ENCODE measurements at places on chromosomes 5 and 9. TPM values are rescaled to one million over a fixed set of nuclear protein-coding genes. Genes with fewer than 3 reads are reported as not detected.

DNA sequence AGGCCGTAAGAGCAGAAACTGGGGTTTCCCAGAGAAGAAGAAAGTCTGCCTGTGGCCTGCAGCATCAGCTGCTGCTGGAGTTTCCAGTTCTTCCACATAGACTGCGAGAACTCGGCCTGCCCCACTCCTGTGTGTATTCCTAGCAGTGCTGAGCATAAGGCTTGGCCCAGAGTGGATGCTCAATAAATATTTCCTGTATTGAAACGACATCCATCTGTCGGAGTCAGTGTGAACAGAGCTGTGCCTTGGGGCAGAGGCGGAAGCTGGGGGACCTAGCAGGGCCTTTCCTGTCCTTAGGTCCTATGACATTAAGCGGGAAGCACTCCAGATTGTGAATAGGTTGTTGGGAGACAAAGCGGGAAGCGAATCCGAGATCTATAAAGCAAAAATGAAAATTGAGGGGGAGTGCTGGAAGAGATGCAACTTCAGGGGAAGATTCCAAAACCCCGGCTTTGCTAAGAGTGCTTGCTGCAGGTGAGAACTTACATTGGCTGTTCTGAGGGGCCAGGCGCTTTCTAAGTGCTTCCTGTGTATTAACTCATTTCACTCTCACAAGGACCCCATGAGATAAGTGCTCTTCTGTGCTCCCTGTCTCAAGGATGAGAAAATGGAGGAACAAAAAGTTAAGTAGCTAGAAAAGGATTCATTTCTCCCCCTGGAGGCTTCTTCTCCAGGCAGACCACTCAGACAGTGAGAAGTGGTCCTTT lies 76.1 kb upstream of the CXCL14 start:
- no peak overlapping the region for H3K27ac ChIP-seq
- H3K4me3 ChIP-seq: no peak overlapping the region
- no peaks in the 10 kb centered on the region for H3K4me1 ChIP-seq
- DNase-seq: no peak
- H3K36me3 ChIP-seq: no peaks in the 10 kb centered on the region
- no peaks in the 10 kb centered on the region for H3K27me3 ChIP-seq

GRCh38 chr5:320524-321229 lies 837 bp upstream of the AHRR start:
- H3K36me3 ChIP-seq: no peaks in the 10 kb centered on the region
- H3K4me3 ChIP-seq: peak overlapping the region; percentile 49
- no peak for DNase-seq
- peaks cover 40% of the 10 kb centered on the region for H3K27me3 ChIP-seq

DNA sequence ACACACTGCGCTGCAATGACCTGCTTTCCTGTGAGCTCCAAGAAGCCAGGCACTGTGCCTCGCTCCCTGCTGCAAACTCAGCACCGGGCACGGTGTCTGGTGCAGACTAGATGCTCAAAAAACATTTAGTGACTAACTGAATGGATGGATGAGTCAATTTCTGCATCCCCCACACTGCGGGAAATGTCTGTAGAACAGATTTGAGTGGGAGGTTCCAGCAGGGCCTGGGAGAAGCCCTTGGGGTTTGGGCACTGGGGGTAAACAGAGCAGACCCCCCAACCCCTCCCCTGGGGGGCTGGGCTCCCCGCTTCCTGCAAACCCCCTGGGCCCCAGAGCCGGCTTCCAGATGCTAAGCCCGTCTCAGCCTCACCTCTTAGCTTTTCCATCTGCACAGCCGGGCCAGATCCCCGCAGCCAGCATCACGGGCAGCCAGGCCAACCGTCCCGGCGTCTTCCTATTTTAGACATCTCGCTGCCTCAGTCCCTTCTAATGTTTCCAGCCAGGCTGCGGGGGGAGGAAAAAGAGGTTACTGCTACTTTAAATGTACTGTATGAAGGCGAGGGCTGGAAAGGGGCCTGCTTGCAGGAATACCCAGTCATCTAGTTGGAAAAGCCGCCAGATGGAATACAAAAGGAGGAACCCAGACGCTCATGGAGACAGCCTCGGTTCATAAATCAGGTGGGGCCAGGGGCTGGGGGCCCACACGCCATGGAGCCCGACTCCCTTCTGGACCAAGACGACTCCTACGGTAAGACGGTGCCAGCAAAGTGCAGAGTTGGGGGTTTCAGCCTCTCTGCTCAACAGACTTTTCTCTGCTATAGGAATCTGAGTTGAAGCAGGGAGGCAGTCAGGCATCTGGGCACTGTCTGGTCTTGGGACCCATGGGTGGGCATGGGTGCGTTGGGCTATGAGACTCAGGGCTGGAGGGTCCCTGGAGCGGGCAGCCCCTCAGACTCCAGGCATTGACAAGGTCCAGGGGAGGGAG lies 67.1 kb upstream of the GGTA1 start:
- peak overlapping the region; percentile 60 for H3K27ac ChIP-seq
- H3K36me3 ChIP-seq: no peaks in the 10 kb centered on the region

- H3K4me3 ChIP-seq: no peak overlapping the region
- no peaks in the 10 kb centered on the region for H3K4me1 ChIP-seq
- no peaks in the 10 kb centered on the region for H3K27me3 ChIP-seq
- DNase-seq: no peak
These were observed 34.0 kb upstream of the ADAMTS19 start for GRCh38 chr5:129426071-129426470.

- H3K27ac ChIP-seq: no peak overlapping the region
- no peaks in the 10 kb centered on the region for H3K36me3 ChIP-seq
- no peak for DNase-seq
- no peak overlapping the region for H3K4me3 ChIP-seq
- H3K27me3 ChIP-seq: no peaks in the 10 kb centered on the region
These were observed 53.1 kb downstream of the SYK start for GRCh38 chr9:90854637-90855175.

DNA sequence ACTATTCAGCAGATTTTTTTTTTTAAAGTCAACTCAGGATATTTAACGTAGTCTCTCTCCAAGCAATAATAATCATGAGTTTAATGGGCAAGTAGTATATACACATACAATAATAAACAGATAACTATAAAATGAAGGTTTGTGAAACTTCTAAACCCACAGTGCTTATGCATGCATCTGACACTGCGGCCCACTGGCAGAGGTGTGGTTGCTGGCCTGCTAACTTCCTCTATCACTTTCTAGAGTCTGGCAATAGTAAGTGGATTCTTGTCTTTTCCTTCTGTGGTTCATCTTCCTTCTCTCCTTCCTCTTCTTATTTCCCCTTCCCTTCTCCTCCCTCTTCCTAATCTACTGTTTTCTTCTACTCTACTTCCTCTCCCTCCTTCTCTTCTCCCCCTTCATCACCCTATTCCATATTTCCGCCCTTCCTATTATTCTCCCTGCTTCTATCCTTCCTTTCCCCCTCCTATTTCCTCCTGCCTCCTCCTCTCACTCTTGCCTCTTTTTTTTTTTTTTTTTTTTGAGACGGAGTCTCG lies 18.6 kb upstream of the AGXT2 start:
- H3K27ac ChIP-seq: no peak overlapping the region
- DNase-seq: no peak
- peaks cover 9% of the 10 kb centered on the region for H3K27me3 ChIP-seq
- H3K4me1 ChIP-seq: no peaks in the 10 kb centered on the region

DNA sequence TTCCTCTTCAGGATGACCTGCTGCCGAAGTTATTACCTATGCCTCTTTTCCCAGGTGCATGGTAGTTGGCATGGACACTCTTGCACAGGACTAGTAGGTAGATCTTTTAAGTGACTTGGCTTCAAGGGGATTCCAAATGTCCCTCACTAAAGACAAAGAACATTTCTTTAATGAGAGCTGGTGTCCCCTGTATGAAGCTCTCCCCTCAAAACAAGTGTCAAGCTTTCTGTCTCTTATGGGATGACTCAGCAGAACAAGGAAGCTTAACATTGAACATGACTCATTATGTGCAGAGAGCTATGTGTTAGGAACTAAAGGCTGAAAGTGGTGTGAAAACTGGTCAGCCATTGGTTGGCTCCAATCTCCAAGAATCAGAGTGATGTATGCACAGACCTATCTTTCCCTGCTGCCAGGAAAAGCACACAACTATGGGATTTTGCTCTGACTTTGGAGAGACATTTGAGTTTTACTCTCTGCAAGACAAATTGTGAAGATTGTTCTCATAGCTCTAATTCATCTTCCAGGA lies 120.5 kb downstream of the PRDM6 start:
- H3K36me3 ChIP-seq: no peaks in the 10 kb centered on the region
- no peaks in the 10 kb centered on the region for H3K27me3 ChIP-seq
- H3K4me3 ChIP-seq: no peak overlapping the region
- H3K27ac ChIP-seq: no peak overlapping the region

DNA sequence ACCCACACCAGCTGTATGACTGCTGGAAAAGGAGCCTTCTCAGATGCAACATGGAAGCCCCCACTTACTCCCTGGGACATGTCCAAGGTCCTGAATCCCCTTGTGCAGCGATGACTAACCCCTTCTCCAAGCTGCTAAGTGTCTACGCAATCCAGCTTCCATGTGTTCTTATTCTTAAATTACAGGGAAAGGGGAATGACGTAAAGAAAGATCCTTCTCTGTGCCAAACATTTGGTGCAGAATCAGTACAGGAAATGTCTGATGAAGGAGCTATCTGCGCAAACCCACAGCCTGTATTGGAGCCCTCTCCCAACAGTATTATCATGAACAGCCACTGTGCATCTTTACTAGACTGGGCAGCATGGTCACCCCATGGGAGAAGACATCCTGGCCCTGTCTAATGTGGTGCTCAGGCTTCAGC lies 183.2 kb downstream of the FRMD3 start:
- H3K27me3 ChIP-seq: no peaks in the 10 kb centered on the region
- H3K36me3 ChIP-seq: no peaks in the 10 kb centered on the region
- H3K4me3 ChIP-seq: no peak overlapping the region
- DNase-seq: peak; percentile 64
- peak overlapping the region; percentile 69 for H3K27ac ChIP-seq
- H3K4me1 ChIP-seq: no peaks in the 10 kb centered on the region

- DNase-seq: no peak
- no peaks in the 10 kb centered on the region for H3K27me3 ChIP-seq
- no peaks in the 10 kb centered on the region for H3K36me3 ChIP-seq
- H3K4me3 ChIP-seq: no peak overlapping the region
- H3K27ac ChIP-seq: no peak overlapping the region
These were observed 350.8 kb downstream of the DMRT2 start for GRCh38 chr9:1400983-1401382.

The FOXD4L5 gene
- 0.07 TPM for total RNA-seq

- H3K36me3 ChIP-seq: peaks cover 29% of the 10 kb centered on the region
- H3K4me1 ChIP-seq: peaks cover 17% of the 10 kb centered on the region
- H3K27ac ChIP-seq: no peak overlapping the region
- no peaks in the 10 kb centered on the region for H3K27me3 ChIP-seq
- no peak for DNase-seq
- no peak overlapping the region for H3K4me3 ChIP-seq
These were observed 94.3 kb downstream of the MVB12B start for GRCh38 chr9:126420643-126421564.

- no peak overlapping the region for H3K27ac ChIP-seq
- peaks cover 6% of the 10 kb centered on the region for H3K4me1 ChIP-seq
- DNase-seq: no peak
- H3K27me3 ChIP-seq: no peaks in the 10 kb centered on the region
These were observed 283.1 kb downstream of the KCTD16 start for GRCh38 chr5:144453753-144454152.

DNA sequence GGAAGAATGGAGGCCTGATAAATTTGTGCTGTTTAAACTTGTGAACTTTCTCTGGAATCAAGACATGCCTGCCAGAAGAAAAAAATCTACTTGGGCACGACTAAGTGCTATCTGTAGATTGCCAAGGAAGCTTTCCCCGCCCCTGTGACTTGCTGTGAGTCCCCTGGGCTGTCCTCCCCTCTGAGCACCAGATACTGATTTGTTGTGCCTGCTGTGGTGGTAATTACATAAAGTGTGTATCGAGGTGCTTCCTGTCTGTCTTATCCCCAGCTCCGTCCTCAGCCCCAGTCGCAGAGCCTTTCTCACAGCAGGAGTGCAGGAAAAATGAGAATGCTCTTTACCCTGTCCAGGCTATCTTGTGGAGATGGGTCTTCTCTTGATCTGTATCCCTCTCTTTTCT lies 53.9 kb downstream of the TRIO start:
- no peaks in the 10 kb centered on the region for H3K27me3 ChIP-seq
- no peak overlapping the region for H3K4me3 ChIP-seq
- DNase-seq: no peak
- H3K36me3 ChIP-seq: no peaks in the 10 kb centered on the region
- H3K4me1 ChIP-seq: peaks cover 8% of the 10 kb centered on the region

DNA sequence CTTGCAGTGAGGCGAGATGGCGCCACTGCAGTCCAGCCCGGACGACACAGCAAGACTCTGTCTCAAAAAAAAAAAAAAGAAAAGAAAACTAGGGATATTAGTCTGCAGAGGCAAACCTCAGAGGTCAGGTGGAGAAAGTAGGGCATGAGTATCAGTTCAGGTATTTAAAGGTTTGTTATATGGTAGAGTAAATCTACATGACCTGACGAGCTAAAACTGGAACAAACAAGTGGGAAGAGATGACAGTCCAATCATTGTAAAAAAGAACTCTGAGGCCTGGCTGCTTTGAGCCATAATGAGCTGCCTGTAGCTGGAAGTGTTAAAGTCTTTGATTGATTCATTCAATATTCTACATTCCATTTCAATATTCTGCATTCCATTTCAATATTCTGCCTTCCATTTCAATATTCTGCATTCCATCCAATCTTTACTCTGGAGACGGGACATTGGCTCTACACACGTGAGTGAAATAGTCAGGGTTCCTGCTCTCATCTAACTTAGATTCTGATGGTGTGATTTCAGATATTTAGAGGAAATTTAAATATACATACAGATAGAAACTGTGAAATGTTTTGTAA lies 28.9 kb upstream of the GRAMD2B start:
- no peaks in the 10 kb centered on the region for H3K4me1 ChIP-seq
- H3K27me3 ChIP-seq: no peaks in the 10 kb centered on the region
- no peak overlapping the region for H3K27ac ChIP-seq
- H3K4me3 ChIP-seq: no peak overlapping the region

DNA sequence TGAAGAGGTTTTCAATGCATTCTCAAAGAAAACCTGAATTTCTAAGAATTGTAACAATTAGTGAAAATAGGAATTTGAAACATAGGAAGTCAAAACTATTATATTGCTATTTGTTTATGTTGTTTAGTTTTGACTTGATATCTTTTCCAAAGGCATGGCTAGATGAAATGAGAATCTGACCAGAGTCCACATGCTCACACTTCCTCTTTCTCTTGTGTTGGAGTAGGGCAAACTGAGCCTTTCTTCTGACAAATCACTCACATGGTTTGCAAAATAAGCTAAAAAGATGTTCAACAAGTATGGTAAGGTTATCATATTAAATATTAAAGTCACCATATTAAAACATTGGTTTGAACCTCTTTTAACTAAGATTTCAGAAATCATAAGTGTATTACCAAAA lies 512.6 kb downstream of the ISL1 start:
- no peak for DNase-seq
- H3K4me3 ChIP-seq: no peak overlapping the region
- H3K27ac ChIP-seq: no peak overlapping the region
- H3K4me1 ChIP-seq: no peaks in the 10 kb centered on the region
- H3K36me3 ChIP-seq: no peaks in the 10 kb centered on the region

GRCh38 chr9:37215830-37216229 lies 95.5 kb downstream of the ZCCHC7 start:
- no peak for DNase-seq
- H3K27me3 ChIP-seq: no peaks in the 10 kb centered on the region
- H3K4me3 ChIP-seq: no peak overlapping the region
